ENCODE measurements at places on chromosomes 16 and 17.

DNA sequence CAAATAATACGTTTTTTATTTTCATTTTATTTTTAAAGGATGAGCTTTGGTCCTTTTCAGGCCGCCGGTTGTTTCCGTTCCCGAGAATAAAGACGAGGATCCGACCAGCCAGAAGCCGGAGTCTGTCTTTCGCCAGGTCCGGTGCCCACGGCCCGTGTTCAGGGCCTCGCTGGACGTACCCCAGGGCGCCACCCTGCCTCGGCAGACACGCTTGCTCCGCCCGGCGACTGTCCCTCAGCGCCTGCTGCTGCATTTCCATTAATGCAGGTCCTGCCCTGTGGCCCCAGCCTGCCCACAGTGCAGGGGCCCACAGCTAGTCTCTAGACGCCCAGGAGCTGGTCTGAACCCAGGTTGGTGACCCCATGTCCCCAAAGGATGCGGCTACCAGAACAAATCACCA is 15.6 kb downstream of the METRNL start:
- H3K36me3 ChIP-seq = no peaks in the 10 kb centered on the region
- H3K4me3 ChIP-seq = no peak overlapping the region
- DNase-seq = no peak

- peak; percentile 43 for DNase-seq
- no peak overlapping the region for H3K4me3 ChIP-seq
- H3K36me3 ChIP-seq = no peaks in the 10 kb centered on the region
Measured at GRCh38 chr17:63542218-63542545, 8.1 kb upstream of the DCAF7 start.

GRCh38 chr16:14405611-14406537 is 224.2 kb downstream of the PARN start:
- no peaks in the 10 kb centered on the region for H3K27me3 ChIP-seq
- peak overlapping the region; percentile 85 for H3K27ac ChIP-seq
- no peaks in the 10 kb centered on the region for H3K36me3 ChIP-seq
- H3K4me3 ChIP-seq = no peak overlapping the region
- DNase-seq = peak; percentile 78

DNA sequence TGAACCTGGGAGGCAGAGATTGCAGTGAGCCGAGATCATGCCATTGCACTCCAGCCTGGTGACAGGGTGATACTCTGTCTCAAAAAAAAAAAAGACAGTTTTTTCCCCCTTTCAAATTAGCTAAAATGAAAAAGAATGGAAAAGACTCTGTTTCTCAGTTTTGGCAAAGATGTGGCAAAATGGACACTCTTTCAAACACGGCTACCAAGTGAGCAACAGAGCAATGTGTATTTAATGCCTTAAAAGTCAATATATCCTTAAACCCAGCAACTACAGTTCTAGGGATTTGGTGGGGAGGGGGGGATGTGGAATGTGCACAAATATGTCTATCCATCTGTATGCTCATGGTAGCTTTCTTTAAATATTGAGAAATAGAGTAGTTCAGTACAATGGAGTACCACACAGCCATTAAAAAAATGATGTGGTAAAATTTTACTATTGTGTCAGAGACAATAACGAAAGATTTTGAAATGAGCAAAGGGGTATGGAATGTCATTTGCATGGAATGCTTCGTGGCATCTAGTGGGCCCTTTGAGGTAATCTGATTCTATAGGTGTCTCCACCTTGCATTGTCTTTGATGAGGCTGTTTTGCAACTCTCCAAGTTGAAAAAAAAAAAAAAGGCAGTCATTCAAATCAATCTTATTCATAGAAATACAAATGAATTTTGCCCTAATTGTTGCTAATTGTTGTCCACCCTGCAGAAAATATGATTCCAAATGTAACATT is 108.1 kb downstream of the AXIN2 start:
- no peaks in the 10 kb centered on the region for H3K36me3 ChIP-seq
- H3K4me3 ChIP-seq = no peak overlapping the region
- peaks cover 3% of the 10 kb centered on the region for H3K4me1 ChIP-seq
- no peak for DNase-seq

DNA sequence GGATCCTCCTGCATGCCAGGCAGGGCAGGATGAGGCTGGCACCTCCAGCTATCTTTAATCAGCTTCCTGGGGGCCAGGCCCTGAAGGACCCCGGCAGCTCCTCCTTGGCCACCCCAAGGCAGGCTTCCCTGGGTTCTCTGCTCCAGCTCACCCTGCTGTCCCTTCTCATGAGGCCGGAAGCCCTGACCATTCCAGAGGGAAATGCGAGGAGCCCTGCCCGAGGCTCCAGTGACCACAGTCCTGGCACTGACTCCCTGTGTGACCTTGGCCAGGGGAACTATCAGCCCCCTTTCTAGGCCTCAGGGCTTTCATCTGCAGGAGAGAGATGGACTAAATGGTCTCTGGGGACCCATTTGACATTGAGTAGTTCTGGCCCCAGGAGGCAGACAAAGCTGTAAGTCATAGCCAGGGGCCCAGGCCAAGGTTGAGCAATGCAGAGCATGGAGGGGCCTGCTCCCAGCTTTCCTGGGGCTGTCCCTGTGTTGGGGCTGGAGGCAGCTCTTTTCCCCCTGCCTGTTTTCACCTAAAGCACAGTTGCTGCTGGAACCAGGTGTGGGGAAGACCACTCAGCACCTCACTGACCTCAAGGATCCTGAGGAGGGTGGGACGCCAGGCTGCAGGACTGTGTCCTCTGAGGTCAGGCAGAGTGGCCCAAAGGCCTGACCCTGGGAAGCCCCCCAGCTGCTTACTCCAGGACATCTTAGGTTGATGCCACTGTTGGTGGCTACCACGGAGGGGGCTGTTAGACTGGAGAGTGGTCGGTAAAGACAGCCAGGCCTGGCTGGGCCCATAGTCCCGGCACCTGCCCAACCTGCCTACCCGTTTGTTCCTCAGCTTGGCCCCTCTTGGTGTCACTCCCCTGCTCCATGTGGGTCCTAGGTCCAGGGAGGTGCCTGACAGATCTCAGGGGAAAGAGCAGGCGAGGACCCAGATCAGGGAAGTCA is 8.1 kb downstream of the KCNH6 start:
- no peak overlapping the region for H3K27ac ChIP-seq
- no peaks in the 10 kb centered on the region for H3K4me1 ChIP-seq
- DNase-seq = no peak
- no peak overlapping the region for H3K4me3 ChIP-seq
- H3K36me3 ChIP-seq = no peaks in the 10 kb centered on the region
- no peaks in the 10 kb centered on the region for H3K27me3 ChIP-seq

GRCh38 chr16:8756755-8757154 is 40.7 kb downstream of the TMEM186 start:
- H3K27ac ChIP-seq = no peak overlapping the region
- H3K36me3 ChIP-seq = peaks cover 44% of the 10 kb centered on the region
- H3K27me3 ChIP-seq = no peaks in the 10 kb centered on the region
- H3K4me1 ChIP-seq = no peaks in the 10 kb centered on the region
- H3K4me3 ChIP-seq = no peak overlapping the region

- H3K4me3 ChIP-seq = no peak overlapping the region
- no peaks in the 10 kb centered on the region for H3K27me3 ChIP-seq
- DNase-seq = no peak
- no peaks in the 10 kb centered on the region for H3K4me1 ChIP-seq
Measured at GRCh38 chr17:39660397-39661385, 4.5 kb upstream of the TCAP start.

DNA sequence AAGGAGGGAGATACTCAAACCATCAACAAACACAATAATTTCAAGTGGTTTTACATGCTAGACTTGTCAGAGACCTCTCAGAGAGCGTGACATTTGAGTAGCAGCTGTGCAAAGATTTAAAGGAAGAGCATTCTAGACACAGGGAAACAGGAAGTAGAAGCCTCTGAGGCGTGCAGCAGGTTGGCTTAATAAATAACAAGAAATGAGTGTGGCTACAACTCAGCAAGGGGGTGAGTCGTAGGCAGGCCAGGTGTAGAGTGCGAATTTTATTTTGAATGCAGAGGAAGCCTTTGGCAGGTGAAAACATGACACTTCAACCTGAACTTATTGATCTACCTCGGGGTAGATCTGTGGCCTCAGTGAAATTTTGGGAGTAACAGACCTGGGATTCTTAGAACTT is 73.2 kb upstream of the MRTFB start:
- H3K36me3 ChIP-seq = no peaks in the 10 kb centered on the region
- no peaks in the 10 kb centered on the region for H3K27me3 ChIP-seq
- peaks cover 20% of the 10 kb centered on the region for H3K4me1 ChIP-seq
- H3K27ac ChIP-seq = no peak overlapping the region
- no peak for DNase-seq
- no peak overlapping the region for H3K4me3 ChIP-seq

DNA sequence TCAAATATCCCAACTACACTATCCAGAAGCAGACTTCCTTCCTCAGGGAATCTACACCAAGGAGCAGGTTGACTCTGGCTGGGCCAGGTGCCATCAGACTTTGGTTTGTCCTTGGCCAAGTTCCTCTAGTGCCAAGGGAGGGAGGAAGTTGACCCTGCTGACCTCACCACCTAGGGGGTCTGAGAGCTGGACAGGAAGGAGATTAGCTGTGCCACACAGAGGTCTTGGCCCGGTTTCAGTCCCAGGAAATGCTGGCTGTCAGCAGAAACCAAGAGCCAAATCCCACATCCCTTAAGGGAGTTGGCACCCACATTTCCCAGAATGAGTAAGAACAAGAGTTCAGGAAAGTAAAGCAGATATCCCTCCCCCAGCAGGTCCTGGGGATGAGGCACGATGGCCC is 178.2 kb downstream of the SALL1 start:
- no peaks in the 10 kb centered on the region for H3K36me3 ChIP-seq
- H3K4me3 ChIP-seq = no peak overlapping the region
- no peak overlapping the region for H3K27ac ChIP-seq
- no peak for DNase-seq

GRCh38 chr17:78789149-78789662 is 7.1 kb upstream of the CYTH1 start:
- H3K4me1 ChIP-seq = no peaks in the 10 kb centered on the region
- no peaks in the 10 kb centered on the region for H3K36me3 ChIP-seq
- H3K27ac ChIP-seq = no peak overlapping the region
- no peaks in the 10 kb centered on the region for H3K27me3 ChIP-seq
